Vagina (tissue), 2 donors: ENCODE measurements at places on chromosomes 1 and 21. TPM values are rescaled to one million over a fixed set of nuclear protein-coding genes. Genes with fewer than 3 reads are reported as not detected.

GRCh38 chr21:41769111-41769510 lies 2.3 kb upstream of the RIPK4 start:
- DNase-seq = no peak
- peak overlapping the region; percentile 19 for H3K4me3 ChIP-seq
- H3K36me3 ChIP-seq = no peaks in the 10 kb centered on the region
- peaks cover 30% of the 10 kb centered on the region for H3K4me1 ChIP-seq

- no peaks in the 10 kb centered on the region for H3K36me3 ChIP-seq
- no peaks in the 10 kb centered on the region for H3K4me1 ChIP-seq
- no peak overlapping the region for H3K27ac ChIP-seq
- no peak overlapping the region for H3K4me3 ChIP-seq
- no peak for DNase-seq
Measured at GRCh38 chr1:95088303-95088702, 15.6 kb upstream of the ALG14 start.

DNA sequence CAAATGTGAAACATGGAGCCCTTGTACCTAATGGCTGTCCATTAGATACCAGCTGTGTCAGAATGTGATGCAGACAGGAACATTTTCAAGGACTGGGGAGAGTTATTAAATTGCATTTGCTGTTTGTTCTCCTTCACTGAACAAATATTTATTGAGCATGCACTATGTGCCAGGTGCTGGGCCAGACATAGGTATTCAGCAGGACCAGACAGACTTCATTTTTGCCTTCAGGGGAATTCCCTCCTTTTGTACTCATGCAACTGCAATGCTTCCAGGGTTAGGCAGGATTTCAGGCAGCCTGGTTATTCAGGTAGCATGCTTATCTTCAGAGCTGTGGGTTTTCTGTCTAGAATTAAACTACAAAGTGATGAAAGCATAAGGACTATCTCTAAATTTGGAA lies 64.2 kb upstream of the SMYD2 start:
- H3K36me3 ChIP-seq = no peaks in the 10 kb centered on the region
- peaks cover 12% of the 10 kb centered on the region for H3K4me1 ChIP-seq
- no peak overlapping the region for H3K4me3 ChIP-seq
- H3K27me3 ChIP-seq = no peaks in the 10 kb centered on the region

GRCh38 chr1:226958300-226958699 lies 18.2 kb downstream of the COQ8A start:
- no peaks in the 10 kb centered on the region for H3K27me3 ChIP-seq
- no peaks in the 10 kb centered on the region for H3K4me1 ChIP-seq
- H3K4me3 ChIP-seq = no peak overlapping the region
- H3K27ac ChIP-seq = no peak overlapping the region
- DNase-seq = no peak

DNA sequence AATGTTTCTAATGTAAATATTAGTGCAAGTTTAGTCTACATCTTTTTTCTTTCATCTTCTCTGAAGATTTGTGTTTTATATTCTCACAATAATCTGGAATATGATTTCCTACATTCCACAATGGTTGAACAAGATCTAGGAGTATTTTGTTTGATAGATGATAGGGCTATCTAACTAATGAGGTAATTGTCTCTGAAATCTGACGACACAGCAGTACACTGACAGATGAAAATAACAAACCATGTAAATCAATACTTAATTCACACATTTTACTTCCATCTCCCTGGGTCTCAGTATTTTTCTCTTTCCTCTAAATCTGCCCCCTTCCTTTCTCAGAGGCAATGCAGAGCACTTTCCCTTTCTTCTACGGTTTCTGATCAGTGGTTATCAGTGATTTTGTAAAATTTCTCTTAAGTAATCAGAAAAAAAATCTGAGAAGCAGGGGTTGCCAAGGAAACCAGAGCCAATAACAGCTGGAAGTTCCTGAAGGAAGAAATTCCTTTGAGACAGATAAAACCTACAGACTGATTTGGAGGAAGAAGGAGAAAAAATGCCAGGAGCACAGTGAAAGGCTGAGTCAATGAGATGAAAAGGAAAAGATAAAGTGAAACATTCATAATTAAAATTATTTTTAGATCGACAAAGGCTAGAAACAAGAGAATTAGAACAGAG lies 7.3 kb upstream of the ANKRD13C start:
- H3K4me3 ChIP-seq = no peak overlapping the region
- no peak overlapping the region for H3K27ac ChIP-seq
- no peaks in the 10 kb centered on the region for H3K4me1 ChIP-seq
- H3K36me3 ChIP-seq = no peaks in the 10 kb centered on the region
- no peak for DNase-seq
- H3K27me3 ChIP-seq = no peaks in the 10 kb centered on the region

The HTR6 gene
- total RNA-seq = not detected

The FHAD1 gene
- not detected for total RNA-seq
